ENCODE measurements at places on chromosomes 11 and 22. TPM values are rescaled to one million over a fixed set of nuclear protein-coding genes. Genes with fewer than 3 reads are reported as not detected.

The FGF4 gene
- total RNA-seq, result not detected

The SCO2 gene
- 1.2 TPM for total RNA-seq

The SYT8 gene
- 22.4 TPM for total RNA-seq

The BTBD18 gene
- total RNA-seq, result not detected

The BARX2 gene
- total RNA-seq, result 92.8 TPM

The INSC gene
- 0.12 TPM for total RNA-seq

The DEFB131B gene
- total RNA-seq, result not detected

The SRSF8 gene
- total RNA-seq, result 30.4 TPM

The OR4D5 gene
- not detected for total RNA-seq

The OR52I2 gene
- total RNA-seq, result not detected
